NCI-H526 treated with DMSO at 0.1 percent for 48 hours (cell line): ENCODE measurements at places on chromosomes 16 and 17.
A peak's percentile ranks its signal among the peaks of the same experiment; 100 is the strongest.

DNA sequence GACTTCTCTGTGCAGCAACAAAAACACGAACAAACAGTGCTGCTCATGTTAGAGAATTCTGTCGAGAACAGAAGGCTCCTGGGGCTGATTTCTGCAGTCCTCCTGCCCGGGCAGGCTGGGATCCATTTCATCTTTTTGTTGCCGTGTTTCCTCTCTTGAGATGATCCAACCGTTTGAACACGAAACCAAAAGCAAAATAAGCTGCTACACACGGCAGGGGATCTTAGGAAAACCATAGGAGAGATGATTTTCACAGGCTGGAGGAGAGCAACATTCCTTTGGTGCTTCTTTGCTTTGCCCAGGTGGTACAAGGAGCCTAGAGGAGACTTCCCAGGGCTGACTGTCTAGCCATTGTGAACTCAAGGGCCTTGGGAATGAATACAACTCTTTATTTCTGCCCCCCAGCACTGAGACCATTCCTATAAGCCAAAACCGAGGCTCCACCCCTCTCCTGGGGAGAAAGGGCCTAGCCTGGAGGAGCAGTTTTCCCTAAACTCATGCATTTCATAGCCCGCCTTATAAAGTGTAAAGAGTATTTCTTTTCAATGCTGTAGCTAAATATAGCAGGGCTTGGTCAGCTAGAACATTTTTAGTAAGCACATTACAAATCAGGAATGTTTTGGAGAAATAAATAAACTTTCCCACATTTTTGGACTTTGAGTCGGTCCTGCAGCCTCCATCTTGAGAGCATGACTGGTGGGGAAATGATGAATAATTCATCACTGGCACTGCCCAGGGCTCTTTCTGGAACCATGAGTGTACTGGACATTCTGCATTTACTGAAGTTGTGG lies 7.7 kb downstream of the FOXL1 start:
- DNase-seq = no peak

DNA sequence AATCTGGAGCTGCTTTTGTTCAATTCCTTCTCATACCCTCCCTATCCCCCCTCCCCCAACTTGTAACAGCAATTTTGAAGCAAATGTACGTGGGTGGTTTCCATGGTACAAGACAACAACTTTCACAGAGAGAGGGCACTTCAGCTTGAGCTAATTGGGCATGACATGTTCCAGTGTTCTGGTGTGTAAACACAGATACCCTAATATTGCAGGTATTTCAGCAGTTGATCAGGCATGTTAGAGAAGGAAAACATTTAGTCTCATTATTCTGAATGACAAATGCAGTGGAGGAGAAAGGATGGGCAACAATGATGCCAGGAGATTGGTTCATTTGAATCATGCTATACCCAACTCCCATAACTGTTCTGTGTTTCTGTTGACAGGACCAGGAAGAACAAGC lies 137.5 kb downstream of the TRIM37 start:
- DNase-seq = no peak

GRCh38 chr16:4271176-4272113 lies 1.4 kb downstream of the TFAP4 start:
- DNase-seq = peak; percentile 77

- DNase-seq = no peak
Measured at GRCh38 chr17:9676084-9676483, 30.8 kb downstream of the USP43 start.

GRCh38 chr16:77223184-77223583 lies 24.0 kb downstream of the SYCE1L start:
- no peak for DNase-seq

DNA sequence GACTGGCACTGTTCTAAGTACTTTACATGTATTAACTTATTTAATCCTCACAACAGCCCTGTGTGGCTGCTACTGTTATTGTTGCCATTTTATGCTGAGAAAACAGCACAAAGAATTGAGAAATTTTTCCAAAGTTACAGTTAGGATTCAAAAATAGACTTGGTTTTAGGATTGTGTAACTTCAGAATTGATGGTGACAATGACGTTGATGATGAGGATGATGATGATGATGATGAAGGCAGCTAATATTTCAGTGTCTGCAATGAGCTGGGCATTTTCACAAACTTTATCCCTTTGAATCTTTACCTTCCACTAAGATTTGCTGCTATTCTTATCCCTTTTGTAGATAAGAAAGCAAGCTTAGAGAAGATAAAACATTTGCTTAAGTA lies 22.1 kb downstream of the PRKCB start:
- no peak for DNase-seq

- DNase-seq = no peak
Measured at GRCh38 chr16:55529018-55529417, 20.1 kb downstream of the LPCAT2 start.

DNA sequence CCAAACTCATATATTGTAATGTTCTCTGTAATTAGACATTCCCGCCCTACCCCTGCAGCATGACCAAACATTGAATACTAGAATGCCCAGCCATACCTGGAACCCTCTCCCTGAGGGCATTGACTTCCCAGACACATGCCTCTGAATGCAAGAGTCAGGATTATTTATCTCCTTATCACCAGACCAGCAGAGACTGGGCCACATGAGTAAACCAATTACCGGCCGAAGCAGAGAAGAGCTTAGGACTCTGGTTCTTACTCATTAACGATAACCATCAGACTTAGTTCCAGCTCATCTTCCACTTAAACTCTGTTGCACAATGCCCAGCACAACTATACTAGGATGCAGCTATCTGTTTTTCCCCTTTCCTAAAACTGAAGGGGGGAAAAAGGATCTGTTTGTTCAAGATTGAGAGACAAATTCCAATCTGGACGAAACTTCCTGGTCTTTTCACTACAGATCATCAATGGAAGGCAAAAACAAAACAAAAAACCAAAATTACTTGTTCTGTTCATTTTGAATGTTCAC lies 88.2 kb upstream of the CORO6 start:
- no peak for DNase-seq

DNA sequence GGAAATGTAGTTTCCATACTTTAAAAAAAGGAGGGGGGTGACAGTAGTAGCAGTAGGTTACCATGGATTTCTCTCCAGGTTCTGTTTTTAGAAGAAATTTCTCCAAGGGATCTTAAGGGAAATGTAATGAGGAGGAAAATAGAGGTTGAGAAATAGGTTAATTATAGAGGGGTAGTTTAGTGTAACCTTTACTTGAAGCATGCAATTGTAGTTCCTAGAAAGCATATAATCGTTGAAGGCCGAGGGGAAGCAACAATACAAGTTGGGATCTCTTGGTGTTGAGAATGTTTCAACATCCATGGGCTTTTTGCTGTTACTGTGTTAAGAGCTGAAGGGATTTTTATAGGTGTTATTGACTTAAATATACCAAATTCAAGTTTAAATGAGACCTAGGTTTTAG lies 25.1 kb downstream of the TNRC6A start:
- DNase-seq = no peak

- no peak for DNase-seq
Measured at GRCh38 chr17:77875051-77875780, 83.3 kb upstream of the TNRC6C start.

GRCh38 chr17:80898716-80899115 lies 92.9 kb upstream of the CHMP6 start:
- DNase-seq = no peak

DNA sequence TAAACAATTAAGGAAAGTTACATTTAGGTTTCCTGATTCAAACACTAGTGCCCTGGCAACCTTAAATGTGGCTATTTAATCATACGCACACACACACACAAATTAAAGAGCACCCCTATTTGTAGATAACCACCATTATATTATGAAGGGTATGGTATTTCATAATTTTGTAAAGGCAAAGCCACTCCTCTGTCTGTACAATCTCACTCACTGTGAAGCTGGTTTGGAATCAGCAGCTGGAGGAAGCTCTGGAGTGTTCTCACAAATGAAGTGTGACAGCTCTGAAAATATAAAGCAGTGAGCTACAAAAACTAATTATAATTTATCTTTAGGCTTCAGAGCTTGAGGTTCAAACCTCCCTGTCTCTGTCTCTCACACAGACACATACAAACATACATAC lies 57.9 kb upstream of the KCNJ16 start:
- no peak for DNase-seq
